Cardiac septum (tissue), 1 donor: ENCODE measurements at places on chromosomes 7 and 10. TPM values are rescaled to one million over a fixed set of nuclear protein-coding genes. Genes with fewer than 3 reads are reported as not detected.

DNA sequence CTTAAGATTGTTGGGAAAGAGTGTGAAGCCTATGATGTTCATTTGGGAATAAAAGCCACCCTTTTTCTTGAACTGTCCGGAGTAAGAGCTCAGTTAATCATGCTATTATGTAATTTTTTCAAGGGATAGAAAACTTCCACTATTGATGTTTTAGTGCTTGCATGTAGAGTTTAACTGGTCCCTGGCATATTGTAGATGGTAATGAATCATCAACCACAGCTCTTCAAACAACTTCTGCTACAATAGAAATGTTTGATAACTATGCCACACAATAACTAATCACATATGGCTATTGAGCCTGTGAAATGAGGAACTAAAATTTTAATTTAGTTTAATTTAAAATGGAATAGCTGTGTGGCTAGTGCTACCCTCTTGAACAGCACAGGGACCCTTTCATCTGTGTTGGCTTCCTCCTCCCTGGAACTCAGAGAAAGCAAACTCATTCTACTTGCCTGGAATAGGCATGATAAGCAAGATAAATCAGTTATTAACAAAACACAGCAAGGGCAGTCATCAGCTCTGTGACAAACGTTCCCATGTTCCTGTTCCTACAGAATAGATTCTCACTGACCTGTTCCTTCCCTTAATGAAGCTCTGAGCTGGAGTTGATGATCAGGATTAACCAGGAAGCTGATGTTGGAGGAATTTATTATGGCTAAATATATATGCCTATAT lies 4.9 kb upstream of the SRI start:
- no peak for DNase-seq

DNA sequence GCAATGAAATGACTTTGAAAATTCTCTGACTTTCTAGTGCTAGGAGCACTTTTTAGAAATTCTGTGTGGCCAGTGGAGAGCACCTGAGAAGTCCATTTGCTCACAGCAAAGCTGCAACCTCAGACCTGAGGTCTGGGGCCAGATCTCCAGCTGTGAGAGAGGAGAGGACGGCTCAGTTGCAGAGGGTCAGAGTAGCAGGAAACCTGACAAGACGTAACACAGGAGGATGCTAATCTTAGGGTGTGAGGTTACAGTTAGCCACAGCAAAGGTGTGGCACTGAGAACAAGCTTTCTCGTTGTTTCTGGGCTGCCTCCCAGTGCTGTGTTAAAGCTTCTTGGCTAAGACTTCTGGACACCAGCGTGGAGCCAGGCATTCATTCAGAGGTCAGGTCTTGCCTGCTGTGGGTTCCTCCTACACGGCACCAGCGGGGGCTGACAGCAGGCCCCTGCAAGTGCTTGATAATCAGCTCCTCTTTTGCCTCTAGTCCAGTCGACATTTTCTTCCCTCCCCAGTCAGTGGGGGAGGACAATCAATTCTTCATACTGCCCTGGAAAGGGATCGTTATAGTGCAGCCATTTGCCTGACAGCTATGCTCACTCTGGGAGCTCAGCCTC lies 435.4 kb upstream of the DPP6 start:
- no peak for DNase-seq

DNA sequence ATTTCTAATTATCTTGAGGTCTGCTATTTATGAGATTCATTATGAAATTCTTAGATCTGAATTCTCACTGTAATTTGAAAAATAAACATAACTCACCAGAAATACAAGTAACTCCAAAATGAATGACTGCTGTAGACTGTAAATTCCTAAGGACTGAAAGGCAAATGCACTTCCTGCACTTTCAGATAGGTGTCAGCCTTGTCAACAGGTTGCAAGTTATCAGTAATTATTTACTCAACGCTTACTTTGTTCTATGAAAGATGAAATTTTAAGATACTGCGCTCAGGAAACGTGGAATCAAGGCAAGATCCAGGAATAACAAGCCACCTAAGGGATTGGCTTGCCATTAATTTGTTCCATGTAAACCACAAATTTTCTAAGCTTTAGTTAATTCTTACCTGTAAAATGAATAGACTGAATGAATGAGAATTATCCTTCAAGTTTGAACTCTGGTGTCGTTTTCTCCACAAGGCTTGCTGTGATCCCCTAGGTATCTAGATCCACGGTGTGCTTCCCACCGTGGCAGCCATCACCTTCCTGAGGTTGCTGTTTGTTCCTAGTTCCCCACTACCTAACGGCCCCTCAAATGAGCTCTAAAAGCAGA lies 12.6 kb downstream of the DHX32 start:
- DNase-seq: no peak

- no peak for DNase-seq
Observed at GRCh38 chr10:45353186-45353585, 20.8 kb upstream of the ALOX5 start.

DNA sequence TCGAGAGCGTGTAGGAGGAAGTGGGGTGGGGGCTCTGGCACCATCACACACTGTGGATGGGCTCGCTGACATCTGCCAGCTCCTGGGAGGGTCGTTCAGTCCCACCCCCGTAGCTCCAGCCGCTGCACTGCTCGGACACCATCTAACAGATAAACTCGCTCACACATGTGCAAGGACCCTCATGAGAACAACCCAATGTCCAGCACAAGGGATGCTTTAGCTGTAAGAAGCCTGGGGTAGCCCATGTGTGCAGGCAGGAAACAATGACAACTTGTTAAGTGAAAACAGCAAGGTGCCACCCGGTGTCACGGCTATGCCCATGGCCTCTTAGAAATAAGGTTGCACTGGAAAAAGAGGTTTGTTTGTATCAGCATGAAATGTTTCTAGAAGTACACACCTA lies 14.1 kb downstream of the OGDHL start:
- DNase-seq: no peak

- no peak for DNase-seq
Observed at GRCh38 chr7:17512181-17512675, 213.8 kb downstream of the AHR start.

- DNase-seq: peak; percentile 90
Observed at GRCh38 chr10:71547876-71548846, 151.4 kb downstream of the CDH23 start.

The LHPP gene
- total RNA-seq: 13.9 TPM

- no peak for DNase-seq
Observed at GRCh38 chr10:17109475-17110207, 20.0 kb downstream of the CUBN start.

The AKR1D1 gene
- total RNA-seq: not detected

- DNase-seq: no peak
Observed at GRCh38 chr7:13312307-13312706, 624.9 kb downstream of the ARL4A start.

The AZGP1 gene
- 114 TPM for total RNA-seq

DNA sequence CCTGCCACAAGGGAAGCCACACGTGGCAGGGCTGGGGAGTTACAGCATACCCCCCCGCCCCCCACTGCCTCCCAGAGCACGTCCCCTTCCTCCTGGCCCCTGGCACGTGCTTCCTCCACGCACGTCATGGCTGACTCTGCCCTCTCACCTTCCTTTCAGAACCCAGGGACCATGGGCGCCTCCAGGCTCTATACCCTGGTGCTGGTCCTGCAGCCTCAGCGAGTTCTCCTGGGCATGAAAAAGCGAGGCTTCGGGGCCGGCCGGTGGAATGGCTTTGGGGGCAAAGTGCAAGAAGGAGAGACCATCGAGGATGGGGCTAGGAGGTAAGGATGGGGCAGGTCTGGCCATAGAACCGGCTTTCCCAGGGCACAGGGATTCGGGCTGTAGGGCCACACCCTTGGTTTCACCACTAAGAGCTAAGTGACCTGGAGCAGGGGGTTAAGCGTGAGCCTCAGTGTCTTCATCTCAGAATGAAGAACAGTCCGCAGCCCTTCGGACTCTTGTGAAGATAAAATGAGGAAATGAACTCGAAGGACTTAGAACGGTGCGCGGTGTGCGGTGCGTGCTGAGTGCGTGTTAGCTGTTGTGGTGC lies 2.5 kb downstream of the NUDT1 start:
- DNase-seq: no peak

DNA sequence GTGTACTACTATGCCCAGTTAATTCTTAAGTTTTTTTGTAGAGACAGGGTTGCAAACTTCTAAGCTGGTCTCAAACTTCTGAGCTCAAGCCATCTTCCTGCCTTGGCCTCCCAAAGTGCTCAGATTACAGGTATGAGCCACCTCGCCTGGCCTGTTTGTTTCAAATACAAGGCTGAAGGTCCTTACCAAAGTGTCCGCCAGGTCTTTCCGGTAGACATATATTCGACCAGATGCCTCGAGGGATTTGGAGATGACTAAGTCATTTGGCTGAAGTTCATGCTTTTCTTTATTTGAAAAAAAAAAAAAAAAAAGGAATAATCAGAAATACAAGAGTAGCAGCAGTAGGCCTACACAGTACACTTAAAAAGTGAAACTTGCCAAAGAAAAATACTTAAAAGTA lies 204.5 kb upstream of the CDCA7L start:
- DNase-seq: no peak

DNA sequence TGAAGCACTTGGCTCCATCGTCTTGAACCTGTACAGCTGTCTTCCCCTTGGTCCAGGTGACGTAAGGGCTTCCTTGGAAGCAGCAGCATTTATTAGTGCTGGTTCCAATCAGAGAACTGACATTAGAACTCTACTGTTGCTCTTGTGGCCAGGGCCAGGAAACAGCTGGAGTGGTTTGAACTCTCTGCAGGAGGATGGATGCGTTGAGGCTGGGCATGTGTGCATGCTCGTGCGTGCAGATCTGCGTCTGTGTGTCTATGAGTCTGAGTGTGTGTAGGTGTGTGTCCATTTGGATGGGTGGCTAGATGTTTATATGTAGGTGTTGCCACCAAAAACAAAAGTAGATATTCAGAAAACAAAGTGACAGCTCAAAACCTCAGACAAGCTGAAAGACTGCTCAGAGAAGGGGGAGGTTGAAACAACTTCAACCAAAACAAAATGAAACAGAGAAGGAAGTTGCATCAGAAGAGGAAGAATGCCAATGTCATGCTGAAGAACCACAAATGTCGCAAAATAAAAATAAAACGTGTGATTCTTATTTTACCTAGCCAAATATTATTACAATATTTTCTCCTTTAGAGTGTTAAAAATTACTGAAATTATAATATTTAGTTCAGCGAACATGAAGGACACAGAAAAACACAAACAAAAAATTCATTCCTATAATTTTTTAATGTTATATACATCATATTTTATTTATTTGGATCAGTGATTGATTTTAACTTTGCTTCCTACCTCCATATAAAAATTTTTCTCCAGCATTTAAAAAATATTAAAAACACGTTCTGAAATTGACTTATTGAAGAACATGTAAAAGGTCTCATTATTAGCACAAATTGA lies 96.1 kb upstream of the MKLN1 start:
- peak; percentile 80 for DNase-seq

GRCh38 chr7:106660862-106661720 lies at the start of gene CCDC71L:
Gene CCDC71L, minus strand, starts transcription at chr7:106661158. Its CDS starts 262 bp downstream, at chr7:106660896.
- peak; percentile 98 for DNase-seq

The OR6V1 gene
- not detected for total RNA-seq

GRCh38 chr10:35735412-35735811 lies 93.3 kb upstream of the FZD8 start:
- no peak for DNase-seq

GRCh38 chr7:130393841-130394411 lies 13.6 kb downstream of the CPA1 start:
- DNase-seq: no peak

- DNase-seq: no peak
Observed at GRCh38 chr7:141185369-141185967, 111.6 kb downstream of the TMEM178B start.

- DNase-seq: no peak
Observed at GRCh38 chr10:30625080-30625479, 4.5 kb downstream of the LYZL2 start.

DNA sequence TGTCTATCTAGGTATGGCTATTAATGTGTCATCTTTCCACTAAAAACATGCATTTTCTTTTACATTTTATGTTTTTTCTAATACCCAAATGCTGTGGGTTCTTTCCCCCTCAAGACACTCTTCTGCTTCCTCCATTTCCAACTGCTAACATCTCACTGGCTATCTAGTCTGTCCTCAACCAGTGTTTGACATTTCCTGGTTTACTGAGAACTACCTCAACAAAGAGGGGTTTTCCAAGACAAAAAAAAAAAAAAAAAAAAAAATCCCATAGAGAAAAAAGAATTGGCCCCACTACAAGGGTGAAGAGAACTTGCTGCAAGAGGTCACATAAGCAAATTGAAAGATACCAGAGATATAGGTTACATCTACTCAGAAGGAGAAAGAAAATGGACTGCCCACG lies 359.7 kb downstream of the CRPPA start:
- DNase-seq: no peak

GRCh38 chr7:116862951-116863670 lies 724 bp downstream of the CAPZA2 start:
- DNase-seq: no peak

The TMEM176A gene
- 26.1 TPM for total RNA-seq

The NEUROG3 gene
- not detected for total RNA-seq

The MYOF gene
- 82.5 TPM for total RNA-seq

GRCh38 chr7:24843821-24844434 lies 86.7 kb upstream of the GSDME start:
- no peak for DNase-seq

DNA sequence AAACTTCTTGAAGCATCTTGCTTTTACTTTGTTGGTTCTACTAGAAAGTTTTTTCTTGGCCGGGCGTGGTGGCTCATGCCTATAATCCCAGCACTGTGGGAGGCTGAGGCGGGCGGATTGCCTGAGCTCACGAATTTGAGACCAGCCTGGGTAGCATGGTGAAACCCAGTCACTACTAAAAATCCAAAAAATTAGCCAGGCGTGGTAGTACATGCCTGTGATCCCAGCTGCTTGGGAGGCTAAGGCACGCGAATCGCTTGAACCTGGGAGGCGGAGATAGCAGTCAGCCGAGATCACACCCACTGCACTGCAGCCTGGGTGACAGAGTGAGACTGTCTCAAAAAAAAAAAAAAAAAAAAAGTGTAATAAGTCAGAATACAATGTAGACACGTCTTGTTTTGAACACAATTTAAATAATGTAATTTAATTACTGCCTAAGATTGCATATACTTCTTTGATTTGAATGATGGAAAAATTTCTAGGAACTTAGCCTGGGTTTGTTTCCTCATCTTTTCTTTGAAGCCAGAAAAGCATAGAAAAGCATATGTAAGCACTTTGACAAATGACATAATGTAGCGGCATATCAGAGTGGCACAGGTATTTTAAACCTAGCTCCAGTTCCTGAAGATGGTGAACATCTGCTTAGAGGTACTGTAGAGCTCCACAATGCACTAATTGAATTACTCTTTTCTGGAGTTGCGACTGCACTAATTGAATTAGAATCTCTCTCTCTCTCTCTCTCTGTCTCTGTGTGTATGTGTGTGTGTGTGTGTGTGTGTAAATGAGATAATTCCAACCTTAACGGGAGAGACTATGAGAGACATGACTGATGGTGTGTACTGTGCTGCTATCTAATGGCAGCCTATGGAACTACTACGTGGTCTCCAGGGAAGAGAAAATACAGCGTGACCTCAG lies 87.8 kb downstream of the BTRC start:
- DNase-seq: no peak

The PRSS1 gene
- not detected for total RNA-seq

- DNase-seq: no peak
Observed at GRCh38 chr7:105519353-105519752, 2.7 kb downstream of the PUS7 start.

- peak; percentile 66 for DNase-seq
Observed at GRCh38 chr10:111113238-111113960, 36.6 kb downstream of the ADRA2A start.

The FAM171A1 gene
- total RNA-seq: 8.3 TPM
